ENCODE measurements at places on chromosomes 1 and 21.

- DNase-seq, result peak; percentile 8
Measured at GRCh38 chr1:63189677-63190076, 132.7 kb upstream of the FOXD3 start.

- peak; percentile 36 for DNase-seq
Measured at GRCh38 chr1:67945733-67946374, 104.6 kb downstream of the DIRAS3 start.

- no peak for DNase-seq
Measured at GRCh38 chr1:154736841-154737240, 128.9 kb upstream of the ADAR start.

GRCh38 chr1:102572637-102573036 is 535.7 kb downstream of the COL11A1 start:
- no peak for DNase-seq

GRCh38 chr1:165287329-165287728 is 69.2 kb downstream of the LMX1A start:
- DNase-seq, result no peak

GRCh38 chr1:2856676-2857375 is 55.3 kb upstream of the TTC34 start:
- DNase-seq, result no peak
